ENCODE measurements at places on chromosomes 4 and X.

- DNase-seq, result no peak
These were observed 268.5 kb upstream of the LDB2 start for GRCh38 chr4:17166954-17167353.

DNA sequence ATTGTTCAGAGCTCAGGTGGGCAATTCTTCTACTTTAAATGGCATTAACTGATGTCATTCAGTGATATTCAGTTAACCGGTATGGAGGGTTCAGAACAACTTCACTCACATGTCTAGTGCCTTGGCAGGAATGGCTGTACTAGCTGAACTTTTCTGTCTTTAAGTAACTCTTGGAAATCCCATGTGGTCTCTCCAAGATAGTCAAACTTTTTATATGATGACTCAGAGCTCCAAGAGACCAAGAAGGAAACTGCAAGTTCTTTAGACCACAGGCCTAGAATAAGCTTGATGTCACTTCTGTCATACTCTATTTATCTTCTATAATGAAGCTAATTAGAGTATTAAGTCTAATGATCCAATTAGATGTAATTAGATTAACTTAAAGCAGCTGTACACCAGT is 24.9 kb downstream of the LHFPL1 start:
- DNase-seq, result no peak

- DNase-seq, result no peak
These were observed 395.9 kb upstream of the INTU start for GRCh38 chr4:127236889-127237288.

- DNase-seq, result no peak
These were observed 252.7 kb downstream of the SPRY1 start for GRCh38 chr4:123649250-123649644.

DNA sequence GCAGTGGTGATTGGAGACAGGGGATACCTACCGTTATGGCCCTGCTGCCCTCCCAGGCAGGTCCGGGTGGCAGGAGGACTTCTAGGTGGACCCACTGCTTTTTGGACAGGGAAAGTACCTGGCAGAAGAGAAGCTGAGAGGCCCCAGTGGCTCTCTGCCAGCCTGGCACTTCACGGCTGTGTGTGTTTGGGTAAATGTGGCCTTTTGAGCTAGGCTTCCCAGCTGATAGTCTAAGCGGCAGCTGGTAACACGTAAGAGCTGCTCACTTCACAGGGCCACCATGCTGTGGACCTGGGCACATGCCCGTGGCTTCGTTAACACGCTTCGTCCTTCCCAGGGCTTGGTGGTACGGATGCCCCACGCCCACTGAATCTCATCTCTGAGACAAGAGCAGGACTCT is 92.0 kb upstream of the CLCN4 start:
- DNase-seq, result no peak

Data from dorsolateral prefrontal cortex (tissue), 122 donors.